Stimulated activated CD4-positive, alpha-beta T cell treated with anti-CD3 and anti-CD28 coated beads, Interleukin-2, amount 100 ng/mL, for 24 hours (primary cell): ENCODE measurements at places on chromosomes 4 and X.

DNA sequence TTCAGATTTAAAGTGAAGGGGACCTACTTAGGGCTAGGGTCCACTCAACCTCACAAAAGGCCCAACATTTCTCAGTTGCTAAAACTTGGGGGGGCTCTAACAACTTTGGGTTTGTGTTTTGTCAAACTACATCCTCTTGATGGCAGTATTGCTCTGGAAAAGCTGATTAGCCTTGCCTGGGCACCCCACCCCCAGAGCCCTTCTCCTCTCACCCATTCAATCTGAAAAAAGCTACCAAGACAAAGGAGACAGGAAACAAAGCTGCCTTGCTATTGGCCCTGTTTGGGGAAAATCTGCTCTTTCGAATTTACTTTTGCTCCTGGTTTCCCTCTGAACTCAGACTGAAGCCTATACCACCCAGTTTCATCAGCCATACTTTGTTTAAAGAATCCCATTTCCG, 195.2 kb upstream of the STK26 start:
- peak; percentile 42 for DNase-seq

DNA sequence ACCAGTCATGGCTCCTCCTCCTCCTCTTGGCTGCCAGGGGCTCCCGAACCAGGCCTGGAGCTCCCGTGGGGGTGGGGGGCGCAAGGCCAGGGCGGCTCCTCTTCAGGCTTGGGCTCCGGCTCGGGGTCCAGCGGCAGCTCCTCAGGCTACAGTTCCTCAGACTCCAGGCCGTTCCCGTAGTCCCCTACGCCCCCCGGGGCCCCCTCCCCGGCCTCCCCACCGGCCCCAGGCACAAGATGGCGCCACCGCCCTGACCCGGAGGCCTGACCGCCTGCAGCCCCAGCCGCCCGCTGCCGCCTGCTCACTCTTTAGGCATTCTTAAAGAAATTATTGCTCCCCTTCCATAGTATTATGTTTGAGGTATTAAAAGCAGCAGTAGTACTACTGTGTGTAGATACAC, 54.5 kb downstream of the TAF1 start:
- DNase-seq, result no peak

- DNase-seq, result no peak
Measured at GRCh38 chrX:113954297-113954696, 629.6 kb upstream of the HTR2C start.

DNA sequence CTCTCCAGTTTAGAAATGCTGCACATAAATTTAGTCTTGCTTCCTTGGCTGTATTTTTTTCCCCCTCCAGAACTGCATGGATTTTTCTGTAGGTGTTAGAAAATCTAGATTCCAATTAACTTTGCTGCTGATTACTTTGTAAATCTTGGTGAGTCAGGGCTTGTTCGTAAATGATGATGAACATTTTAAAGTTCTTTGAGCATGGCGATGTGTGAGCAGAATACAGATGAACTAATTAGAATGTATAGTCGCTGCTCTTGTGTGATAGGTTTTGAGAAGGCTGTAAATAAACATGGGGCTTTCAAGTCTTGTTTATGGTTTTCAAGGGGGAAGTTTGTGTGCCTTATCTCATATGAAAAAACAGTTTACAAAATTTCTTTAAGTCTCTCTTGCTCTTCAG, 23.3 kb downstream of the LIMCH1 start:
- no peak for DNase-seq

- DNase-seq, result no peak
Measured at GRCh38 chr4:30837131-30837539, 117.0 kb downstream of the PCDH7 start.

- no peak for DNase-seq
Measured at GRCh38 chr4:29336861-29337260, 1383.3 kb upstream of the PCDH7 start.

- DNase-seq, result no peak
Measured at GRCh38 chr4:117640836-117641235, 393.4 kb upstream of the NDST3 start.

- no peak for DNase-seq
Measured at GRCh38 chrX:39814391-39814790, 283.4 kb downstream of the BCOR start.

DNA sequence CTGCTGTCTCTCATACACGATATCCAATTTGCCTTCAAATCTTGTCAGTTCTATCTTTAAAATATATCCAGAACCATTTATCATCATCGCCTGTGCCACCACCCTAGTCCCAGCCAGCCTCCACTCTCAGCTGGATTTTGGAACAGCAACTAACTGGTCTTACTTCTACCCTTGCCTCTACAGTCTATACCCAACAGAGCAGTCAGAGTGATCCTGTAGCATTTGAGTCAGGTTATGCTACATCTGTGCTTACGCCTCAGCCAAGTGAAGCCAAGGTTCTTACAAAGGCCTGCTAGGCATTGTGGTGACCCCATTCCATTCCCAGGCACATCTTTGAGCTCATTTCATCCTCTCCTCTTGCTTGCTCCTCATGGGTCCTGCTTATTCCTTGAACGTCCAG, 95.7 kb upstream of the ACSL1 start:
- DNase-seq, result no peak

DNA sequence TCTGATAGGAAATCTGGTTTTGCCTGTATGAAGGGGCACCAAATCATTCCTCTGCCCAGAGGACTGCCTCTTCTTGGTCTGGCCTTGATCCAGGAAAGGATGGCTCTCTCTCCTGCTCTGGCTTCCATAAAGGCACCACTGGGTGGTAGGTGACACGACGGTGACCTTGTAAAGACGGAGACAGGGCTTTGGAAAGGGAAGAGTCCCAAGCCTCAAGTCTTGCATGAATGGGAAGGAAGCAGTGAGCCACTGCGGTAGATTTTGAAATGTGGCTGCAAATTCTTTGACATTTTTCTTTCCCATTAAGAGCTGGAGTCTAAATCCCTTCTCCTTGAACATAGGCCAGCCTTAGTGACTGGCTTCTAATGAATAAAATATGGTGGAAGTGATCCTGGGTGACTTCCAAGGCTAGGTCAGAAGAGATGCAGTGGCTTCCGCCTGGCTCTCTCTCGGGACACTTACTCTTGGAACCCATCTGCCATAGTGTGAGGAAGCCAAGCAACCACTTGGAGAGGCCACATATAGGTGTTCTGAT, 347.4 kb downstream of the BCOR start:
- no peak for DNase-seq

DNA sequence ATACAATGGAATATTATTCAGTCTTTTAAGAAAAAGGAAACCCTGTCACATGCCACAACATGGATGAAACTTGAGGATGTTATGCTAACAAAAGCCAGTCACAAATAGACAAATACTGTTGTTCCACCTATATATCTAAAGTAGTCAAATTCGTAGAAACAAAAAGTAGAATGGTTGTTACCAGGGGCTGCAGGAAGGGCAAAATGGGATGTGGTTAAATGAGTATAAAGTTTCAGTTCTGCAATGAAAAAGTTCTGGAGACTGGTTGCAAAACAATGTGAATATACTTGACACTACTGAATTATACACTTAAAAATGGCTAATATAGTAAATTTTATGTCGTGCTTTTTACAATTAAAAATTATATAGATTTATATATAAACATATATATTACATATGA, 12.2 kb downstream of the SPOCK3 start:
- DNase-seq, result no peak

DNA sequence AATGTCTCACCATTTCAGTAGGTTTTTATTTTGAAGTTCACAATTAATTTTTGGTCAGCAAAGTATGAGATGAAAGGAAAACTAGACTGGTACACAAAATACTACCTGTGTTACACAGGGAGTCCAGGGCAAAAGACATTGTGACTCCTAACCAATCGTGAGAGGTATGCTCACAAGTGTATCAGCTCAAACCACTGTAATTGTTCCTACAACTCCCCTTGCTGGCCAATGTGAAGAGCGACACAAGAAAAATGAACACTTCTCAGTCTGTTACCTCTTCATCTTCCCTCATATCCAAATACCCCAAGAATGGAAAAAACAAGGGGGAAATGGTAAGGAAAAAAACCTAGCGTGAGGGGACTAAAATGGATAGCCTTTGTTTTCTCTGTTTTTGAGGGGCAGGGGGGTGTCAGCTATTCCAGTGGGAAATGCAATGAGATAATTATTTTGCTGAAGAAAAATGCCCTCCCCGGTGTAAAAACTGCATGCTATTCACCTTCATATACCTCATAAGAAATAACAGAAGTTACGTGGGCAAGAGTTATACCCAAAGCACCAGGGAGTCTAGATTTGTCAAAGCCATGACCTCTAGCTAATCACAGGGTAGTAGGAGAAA, 30.6 kb upstream of the NSUN7 start:
- no peak for DNase-seq

GRCh38 chr4:174177536-174177935, 105.9 kb downstream of the FBXO8 start:
- no peak for DNase-seq

DNA sequence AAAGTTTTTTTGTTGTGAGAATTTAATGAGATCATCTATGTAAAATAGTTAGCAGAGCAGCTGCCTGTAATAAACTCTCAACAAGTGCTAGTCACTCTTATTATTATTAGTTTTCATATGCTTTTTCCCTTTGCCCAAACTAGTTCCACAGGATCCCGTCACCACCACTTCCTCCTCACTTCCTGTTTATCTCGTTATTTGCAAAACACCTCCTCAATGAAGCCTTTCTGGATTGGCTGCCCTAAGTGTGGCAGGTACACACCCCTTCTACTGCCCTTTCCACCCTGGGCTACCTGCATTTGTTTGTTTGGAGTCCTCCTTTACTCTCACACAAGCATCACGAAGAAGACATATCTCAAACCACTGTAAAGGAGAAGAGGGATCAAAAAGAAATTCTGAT, 54.4 kb upstream of the KLF3 start:
- no peak for DNase-seq
